Lung microvascular endothelial cell (primary cell): ENCODE measurements at places on chromosomes 5 and 9.

DNA sequence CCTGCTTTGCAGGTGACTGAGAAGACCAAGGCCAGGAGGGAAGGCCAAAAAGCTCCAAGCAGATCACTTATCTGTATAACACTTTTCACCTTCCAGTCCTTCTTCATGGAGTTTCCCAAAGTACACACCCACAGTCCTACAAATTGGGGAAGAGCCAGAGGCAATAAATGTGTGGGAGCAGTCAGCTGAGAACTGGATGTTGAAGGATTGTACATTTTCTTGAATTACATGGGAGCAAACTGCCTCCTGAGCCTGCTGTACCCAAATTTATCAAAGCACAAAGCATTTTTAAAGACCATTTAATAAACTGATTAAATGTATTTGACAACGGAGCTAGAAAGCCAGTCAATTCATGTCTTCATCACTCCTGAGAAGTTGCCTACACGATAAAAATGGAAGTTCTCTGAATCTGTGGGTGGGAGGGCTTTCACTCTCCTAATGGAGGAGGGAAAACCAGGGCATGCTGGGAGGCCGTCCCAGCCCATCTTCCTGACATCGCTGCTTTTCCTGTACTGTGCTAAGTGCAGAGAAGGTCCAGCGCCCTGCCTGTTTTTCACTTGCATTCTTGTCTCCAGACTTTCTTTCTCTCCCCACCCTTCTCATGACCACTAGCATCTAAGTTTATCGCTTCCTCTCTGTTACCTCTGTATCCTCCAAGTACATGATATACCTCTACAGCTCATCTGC lies 79.0 kb downstream of the KCNIP1 start:
- DNase-seq = no peak

DNA sequence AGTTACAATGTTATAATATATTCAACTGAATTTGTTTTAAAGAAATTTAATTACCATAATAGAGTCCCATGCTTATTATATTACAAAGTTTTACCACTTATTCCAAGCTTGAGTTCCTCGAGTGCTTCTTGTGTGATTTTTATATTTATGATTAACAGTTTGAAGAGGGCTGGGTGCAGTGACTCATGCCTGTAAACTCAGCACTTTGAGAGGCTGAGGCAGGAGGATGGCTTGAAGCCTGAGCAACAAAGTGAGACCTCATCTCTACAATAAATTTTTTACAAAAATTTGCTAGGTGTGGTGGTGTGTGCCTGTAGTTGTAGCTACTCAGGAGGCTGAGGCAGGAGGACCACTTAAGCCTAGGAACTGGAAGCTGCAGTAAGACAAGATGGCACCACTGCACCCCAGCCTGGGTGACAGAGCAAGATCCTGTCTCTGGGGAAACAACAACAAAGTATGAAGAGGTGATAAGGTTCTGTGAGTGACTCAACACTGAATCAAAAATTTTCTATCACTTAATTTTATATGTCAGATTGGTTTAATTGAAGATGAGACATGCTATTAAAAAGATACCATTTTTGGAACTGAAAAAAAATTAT lies 9.2 kb downstream of the POC5 start:
- DNase-seq = no peak

- DNase-seq = no peak
These were observed 9.8 kb downstream of the FAM78A start for GRCh38 chr9:131266266-131267229.

GRCh38 chr9:84667571-84668195 lies 1.8 kb upstream of the NTRK2 start:
- peak; percentile 24 for DNase-seq

DNA sequence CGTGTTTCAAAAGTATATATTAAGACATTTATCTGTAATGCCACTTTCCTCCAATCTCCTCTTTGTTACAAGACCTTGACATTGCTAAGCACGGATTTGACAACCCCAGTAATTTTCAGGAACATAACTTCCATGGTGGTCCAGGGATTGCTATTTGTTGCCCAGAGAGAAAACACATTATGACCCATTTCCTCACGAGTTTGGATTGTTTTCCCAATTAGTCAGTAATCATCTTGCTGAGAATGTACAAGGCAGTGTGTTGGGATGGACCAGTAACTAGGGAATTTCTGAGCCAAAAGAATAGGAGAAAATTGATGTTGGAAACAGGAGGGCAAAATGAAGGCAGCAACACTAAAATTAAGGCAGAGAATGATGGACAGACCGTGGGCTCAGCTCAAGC lies 574.1 kb downstream of the EBF1 start:
- DNase-seq = no peak

DNA sequence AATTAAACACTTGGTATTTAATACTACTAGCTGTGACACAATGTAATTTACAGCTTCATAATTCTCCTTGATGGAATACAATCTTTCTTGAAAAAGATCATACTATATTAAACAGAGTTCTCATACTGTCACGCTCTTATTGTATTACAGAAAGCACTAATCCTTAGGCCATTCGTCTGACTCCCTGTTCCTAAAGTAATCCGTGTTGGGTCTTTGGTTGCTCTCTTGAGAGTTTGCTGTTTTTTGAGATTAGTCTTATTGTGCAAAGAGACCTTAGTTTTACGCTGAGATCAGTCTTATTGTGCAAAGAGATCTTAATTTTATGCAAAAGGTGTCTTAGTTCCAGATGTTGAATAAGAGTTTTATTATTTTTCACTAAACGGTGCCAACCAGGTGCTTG lies 190.6 kb downstream of the ISL1 start:
- DNase-seq = no peak

GRCh38 chr9:88108779-88109178 lies 29.5 kb downstream of the SPATA31C2 start:
- DNase-seq = no peak

DNA sequence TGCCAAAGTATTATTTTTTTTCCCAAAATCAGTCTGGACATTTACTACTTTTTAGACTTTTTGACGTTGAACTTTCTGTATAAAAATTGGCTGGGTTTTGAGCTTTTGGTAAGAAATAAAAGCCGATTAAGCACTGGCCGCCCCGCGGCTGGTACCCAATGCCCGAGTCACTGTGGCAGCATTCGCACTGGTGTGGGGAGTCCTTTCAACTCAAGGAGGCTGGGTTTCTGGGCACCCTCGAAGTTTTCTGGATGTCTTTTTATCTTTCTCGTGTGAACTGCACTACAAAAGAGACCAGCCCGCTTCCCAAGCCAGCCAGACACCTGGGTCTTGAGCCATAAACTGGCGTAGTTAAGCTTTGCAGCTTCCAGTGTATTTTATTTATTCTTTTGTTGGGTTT lies 72.0 kb upstream of the OTULINL start:
- no peak for DNase-seq
